Parietal lobe (tissue), 2 donors: ENCODE measurements at places on chromosomes 1 and 21. TPM values are rescaled to one million over a fixed set of nuclear protein-coding genes. Genes with fewer than 3 reads are reported as not detected.

SPRR2E gene
- not detected for total RNA-seq

SELE gene
- total RNA-seq, result 0.31 TPM

INSRR gene
- 0.31 TPM for total RNA-seq

FLG2 gene
- total RNA-seq, result not detected

LCE1F gene
- not detected for total RNA-seq

SYT14 gene
- 75.1 TPM for total RNA-seq

IFI44 gene
- 100 TPM for total RNA-seq

NOL9 gene
- total RNA-seq, result 52.9 TPM

SAMSN1 gene
- total RNA-seq, result 5.0 TPM

ARPC5 gene
- 71.7 TPM for total RNA-seq

NVL gene
- total RNA-seq, result 74.2 TPM

NIBAN1 gene
- total RNA-seq, result 1.6 TPM

AGT gene
- 5.3 TPM for total RNA-seq

TMEM52 gene
- total RNA-seq, result 1.3 TPM

TMCC2 gene
- total RNA-seq, result 46.3 TPM

FCAMR gene
- not detected for total RNA-seq

CYP4Z1 gene
- total RNA-seq, result 0.63 TPM

FOXD3 gene
- not detected for total RNA-seq

ANKRD34A gene
- total RNA-seq, result 2.5 TPM

HSPG2 gene
- total RNA-seq, result 11.3 TPM

ACBD3 gene
- total RNA-seq, result 37.2 TPM

RHBDL2 gene
- total RNA-seq, result not detected

NUAK2 gene
- total RNA-seq, result 1.9 TPM

TNFSF4 gene
- 1.9 TPM for total RNA-seq

RIPPLY3 gene
- total RNA-seq, result not detected

FGR gene
- 0.31 TPM for total RNA-seq

FAM72B gene
- total RNA-seq, result 1.6 TPM

WDR64 gene
- total RNA-seq, result not detected

KPRP gene
- not detected for total RNA-seq

KRTCAP2 gene
- total RNA-seq, result 37.2 TPM

LCE1B gene
- total RNA-seq, result not detected

PINK1 gene
- total RNA-seq, result 82.6 TPM

OR2L5 gene
- total RNA-seq, result 3.1 TPM

TRIM63 gene
- not detected for total RNA-seq

OR2T11 gene
- total RNA-seq, result not detected

GUCA2A gene
- total RNA-seq, result not detected

TLCD4 gene
- 7.8 TPM for total RNA-seq

CHIT1 gene
- total RNA-seq, result not detected

UBASH3A gene
- not detected for total RNA-seq
